ENCODE measurements at places on chromosomes 1 and 21.
A peak's percentile ranks its signal among the peaks of the same experiment; 100 is the strongest.

DNA sequence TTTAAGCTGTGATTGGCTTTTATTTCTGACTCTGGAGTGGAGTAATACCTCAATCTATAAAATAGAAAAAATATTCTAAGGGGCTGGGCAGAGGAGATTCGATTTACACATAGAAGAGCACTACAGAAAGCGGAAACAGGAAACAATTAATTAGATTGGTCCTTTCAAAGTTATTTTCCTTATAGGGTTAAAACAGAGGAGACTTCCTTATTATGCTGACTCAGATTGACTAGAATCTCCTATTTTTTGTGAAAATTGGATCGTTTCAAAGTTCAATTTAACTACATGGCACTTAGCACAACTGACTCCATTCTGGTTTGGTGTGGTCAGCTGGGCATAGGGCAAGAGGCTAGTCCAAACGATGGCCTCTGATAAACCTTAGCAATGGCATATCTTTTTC lies 48.3 kb upstream of the NCAM2 start:
- no peak for DNase-seq

DNA sequence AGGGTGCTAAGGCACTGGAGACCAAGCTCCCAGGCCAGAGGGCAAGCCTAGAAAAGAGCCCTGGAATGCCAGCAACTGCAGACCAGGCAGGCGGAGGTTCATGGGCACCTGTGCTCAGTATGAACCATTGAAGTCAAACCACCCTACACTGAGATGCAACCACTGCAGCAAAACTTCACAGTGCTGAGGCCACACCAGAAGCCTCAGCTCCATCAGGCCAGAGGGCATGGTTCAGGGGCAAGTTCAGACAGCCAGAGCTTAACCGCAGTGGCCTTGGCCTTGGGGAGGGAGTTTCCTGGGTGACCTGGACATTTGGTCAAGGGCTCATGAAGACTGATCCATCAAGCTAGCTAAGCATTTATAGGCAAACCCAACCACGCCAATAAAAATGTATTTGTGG lies 7.1 kb downstream of the RCC2 start:
- no peak for DNase-seq

DNA sequence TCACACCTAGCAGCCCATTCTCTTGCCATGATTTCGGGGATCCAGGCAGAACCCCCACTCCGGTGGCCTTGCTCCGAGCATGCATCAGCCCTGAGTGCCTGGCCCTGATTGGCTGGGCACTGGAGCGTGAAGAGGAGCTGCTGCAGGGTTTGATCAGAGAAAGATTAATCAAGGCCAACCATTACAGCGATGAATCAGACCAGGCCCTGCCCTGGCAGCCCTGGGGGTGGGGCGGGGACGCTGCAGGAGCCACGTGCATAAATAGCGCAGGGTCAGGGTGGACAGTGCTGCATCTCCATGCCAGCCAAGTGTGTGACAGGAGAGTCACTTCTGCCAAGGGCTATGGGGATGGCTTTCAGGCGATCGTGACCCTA lies 3.4 kb upstream of the FAM131C start:
- no peak for DNase-seq

DNA sequence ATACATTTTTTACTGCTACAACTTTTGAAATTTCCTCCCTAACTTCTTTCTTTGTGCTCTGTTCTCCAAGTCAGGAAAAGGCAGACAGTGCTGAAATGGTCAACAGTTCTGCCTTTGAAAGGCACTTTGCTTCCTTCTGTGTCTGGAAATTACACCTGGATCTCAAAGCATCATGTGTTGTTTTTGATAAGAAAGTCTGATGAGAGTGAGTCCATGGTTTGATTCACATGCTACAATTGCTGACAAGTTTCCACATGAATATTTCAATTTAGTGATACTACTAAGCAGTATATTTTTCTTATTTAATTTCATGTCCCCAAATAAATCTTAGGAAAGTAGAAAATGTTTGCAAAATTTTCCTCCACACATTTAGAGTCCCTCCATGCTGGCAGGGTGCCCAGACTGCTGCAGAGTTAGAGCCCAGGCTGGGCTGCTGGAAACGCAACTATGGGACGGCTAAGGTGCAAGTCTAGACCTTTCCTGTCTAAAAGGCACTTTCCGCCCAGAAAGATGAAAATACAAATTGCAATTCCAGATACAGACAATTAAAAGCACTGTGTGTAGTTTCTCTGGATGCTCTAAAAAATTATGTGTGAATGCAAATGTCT lies 96.6 kb upstream of the RUNX1 start:
- DNase-seq = no peak

GRCh38 chr1:235051521-235051920 lies 77.1 kb downstream of the TOMM20 start:
- DNase-seq = no peak

- no peak for DNase-seq
Observed at GRCh38 chr1:44592208-44593145, 81.8 kb downstream of the TMEM53 start.

DNA sequence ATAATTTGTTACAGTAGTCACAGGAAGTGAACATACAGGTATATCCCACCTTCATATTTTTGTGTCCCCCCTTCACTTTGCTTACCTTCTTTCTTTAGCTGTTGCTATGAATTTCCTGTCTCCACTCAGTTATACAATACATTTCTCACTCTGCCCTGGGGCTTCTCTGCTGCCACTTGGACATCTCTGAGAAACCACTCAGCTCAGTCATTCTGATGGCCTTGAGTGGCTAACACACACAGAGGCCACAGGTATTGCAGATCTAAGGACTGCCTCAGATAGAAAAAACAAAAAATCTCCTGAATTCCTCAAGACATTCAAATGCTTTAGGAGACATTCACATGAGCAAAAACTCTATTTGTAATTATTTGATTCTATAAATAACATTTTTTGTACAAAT lies 87.7 kb downstream of the OLFM3 start:
- no peak for DNase-seq

DNA sequence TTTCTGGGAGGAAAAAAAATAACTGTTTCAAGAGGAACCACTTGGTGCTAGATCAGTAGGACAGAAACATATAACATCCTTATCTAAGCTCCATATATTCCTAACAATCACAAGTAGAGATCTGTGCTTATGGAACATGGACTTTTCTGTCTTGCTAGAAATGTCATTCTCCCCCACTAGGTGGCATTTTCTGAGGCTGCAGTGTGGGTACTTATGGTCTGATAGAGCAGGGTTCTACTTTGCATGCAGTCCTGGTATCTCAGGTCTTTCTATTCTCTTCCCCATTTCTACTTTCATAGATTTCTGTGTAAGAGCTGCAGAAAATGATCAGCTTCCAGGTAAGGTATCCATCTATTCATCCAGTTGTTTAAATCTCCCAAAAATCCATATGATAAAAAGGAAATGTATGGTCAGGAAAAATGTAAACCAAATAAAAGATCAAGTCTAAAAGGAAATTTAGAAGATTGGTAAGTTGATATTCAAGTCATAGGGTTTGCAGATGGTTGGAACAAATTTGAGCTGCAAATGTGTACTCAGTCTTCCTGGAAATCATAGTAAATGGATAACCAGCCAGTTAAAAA lies 1.5 kb downstream of the ZNF684 start:
- DNase-seq = peak; percentile 34

DNA sequence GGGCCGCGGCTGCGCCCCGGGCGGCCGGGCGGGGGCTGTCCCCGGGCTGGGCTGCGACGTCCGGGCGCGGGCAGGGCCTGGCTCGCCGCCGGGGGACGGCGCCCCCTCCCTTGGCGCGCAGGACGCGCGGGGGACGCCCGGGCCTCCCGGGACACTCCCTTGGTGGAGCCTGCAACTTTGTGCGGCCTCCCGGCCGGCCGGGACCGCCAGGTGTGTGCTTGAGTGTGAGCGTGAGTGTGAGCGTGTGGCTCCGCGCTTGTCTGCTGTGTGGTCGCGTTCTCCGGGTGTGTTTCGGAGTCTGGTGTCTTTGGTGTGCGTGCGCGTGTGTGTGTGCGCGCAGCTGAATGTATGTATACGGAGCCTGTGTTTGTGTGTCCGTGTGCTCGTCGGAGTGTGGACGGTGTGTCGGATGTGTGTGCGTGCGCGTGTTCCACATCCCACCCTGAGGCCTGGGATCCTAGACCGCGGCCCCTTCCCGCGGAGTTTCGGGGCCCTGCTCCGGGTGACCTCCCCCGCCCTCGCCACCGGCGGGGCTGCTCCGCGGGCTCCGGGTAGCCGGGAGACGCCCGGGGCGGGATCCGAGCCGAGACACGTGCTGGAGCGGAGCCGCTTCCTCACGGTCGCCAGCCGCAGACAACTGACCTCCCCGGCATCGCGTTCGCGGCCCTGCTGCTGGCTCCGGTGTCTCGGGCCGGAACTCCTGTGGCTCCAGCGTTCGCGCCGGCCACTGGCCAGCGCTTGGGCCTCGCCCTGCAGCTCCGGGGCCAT lies 1.7 kb downstream of the PTPRU start:
- no peak for DNase-seq

- DNase-seq = peak; percentile 90
Observed at GRCh38 chr21:41322496-41323382, 6.1 kb downstream of the FAM3B start.

DNA sequence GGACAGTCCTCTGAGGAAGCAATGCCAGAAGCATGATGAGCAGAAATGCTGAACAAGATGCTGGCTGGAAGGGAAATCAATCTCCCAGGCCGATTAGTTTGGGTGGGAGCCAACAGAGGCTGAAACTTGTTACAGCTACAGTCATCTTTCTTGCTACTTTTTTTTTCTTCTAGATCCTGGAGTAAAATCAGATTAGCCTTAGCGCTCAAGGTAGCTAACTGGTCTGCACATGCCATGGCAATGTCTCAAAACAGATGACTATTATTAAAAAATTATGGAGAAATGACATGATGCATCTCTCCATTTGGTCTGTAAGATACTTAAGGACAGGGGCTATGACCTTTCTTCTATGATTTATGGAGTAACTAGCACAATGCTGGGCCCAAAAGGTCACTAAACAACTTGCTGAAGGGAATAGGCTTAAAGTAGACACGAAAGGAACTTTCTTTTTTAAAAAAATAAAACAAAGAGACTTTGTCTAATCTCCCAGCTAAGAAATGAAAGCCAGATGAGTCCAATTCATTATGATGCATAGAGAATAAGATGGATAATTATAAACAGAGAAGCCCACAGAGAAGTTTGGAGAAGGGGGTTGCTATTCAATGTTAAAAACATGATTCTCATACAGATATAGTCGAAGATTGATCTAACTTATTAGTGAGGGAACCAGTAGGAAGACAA lies 42.5 kb downstream of the UTP25 start:
- no peak for DNase-seq

DNA sequence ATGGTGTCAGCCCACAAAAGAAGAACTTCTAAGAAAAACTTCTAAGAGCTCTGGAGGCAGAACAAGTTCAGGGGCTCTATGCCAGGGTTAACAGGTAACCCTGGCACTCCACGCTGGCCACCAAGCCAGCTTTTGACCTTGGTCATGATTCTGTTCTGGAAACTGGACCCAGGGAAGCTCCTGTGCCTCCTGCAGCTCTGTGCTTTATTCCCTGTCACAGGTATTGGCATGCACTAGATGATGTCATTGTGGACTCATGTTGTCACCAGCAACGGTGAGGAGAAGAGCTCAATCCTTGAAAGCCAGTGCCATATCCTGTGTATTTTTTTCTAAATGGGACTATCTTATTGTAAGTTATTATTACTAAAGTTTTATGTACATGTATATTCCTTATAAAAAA lies 56.7 kb upstream of the GCLM start:
- no peak for DNase-seq

- DNase-seq = no peak
Observed at GRCh38 chr1:166638137-166638536, 201.1 kb upstream of the POGK start.

GRCh38 chr1:231603598-231604275 lies 22.9 kb upstream of the DISC1 start:
- DNase-seq = peak; percentile 69

- no peak for DNase-seq
Observed at GRCh38 chr1:59272507-59272906, 24.4 kb upstream of the FGGY start.

DNA sequence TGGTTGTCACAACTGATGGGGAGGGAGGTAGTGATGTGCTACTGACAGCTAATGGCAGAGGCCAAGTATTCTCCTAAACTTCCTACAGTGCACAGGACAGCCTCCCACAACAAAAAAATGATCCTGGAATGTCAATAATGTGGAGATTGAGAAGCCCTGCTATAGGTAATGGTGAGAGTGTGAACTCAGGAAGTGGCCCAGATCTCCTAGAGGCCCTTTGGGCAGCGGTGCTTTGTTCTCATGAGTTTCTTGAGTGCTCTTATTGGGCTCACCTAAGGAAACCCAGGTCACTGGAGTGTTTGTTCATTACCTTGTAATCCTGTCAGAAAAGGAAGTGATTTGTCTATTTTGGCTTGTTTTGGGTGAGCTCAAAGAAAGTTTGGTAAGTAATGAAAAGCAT lies 5.9 kb downstream of the OTUD3 start:
- DNase-seq = no peak

GRCh38 chr21:15078180-15078579 lies 13.4 kb upstream of the NRIP1 start:
- no peak for DNase-seq

DNA sequence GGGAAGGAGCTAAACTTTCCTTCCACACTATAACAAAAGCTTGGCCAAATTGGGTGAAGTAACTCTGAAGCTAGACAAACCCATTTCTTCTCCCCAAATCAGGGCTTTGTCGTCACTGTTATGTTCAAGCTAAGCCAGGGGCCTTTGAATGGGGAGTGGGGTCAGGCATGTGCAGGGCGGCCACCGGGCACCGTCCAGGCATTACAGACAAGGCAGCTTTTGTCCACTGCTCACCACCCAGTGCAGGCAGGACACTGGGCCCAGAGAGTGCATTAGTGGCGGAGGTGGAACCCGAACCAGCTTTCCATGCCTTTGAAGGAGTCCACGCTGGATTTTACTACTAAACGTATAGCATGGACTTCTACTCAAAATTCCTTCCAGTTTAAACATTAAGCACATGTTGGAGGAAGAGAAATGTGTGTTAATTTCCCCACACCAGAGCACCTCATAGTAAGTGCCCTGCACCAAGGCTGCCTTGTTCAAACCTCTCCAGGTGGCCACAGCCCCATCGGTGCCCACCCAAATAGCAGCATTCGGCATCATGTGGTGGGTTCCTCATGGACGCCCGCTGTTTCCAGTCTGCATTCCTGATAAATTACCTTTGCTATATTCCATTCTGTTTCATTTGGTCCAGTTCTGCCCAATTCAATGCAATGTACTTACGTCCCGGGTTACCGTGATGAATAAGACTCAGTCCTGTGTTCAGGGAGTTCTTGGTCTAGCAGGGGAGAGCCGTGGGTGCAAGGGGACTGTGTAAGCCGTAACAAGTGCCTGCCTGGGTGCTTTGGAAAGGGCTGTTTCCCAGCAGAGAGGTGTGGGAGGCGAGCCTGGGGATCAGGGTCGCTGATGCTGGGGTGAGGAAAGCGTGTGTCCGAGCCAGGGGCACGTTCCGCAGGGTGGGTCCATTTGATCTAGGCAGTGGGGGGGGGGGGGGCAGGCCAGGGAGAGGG lies 1.6 kb downstream of the UBASH3A start:
- DNase-seq = no peak

Measured in Caco-2 (cell line).